ENCODE measurements at places on chromosomes 12 and 14. TPM values are rescaled to one million over a fixed set of nuclear protein-coding genes. Genes with fewer than 3 reads are reported as not detected.
A peak's percentile ranks its signal among the peaks of the same experiment; 100 is the strongest.

- H3K4me1 ChIP-seq = no peaks in the 10 kb centered on the region
- no peak overlapping the region for H3K4me3 ChIP-seq
- DNase-seq = no peak
- H3K36me3 ChIP-seq = peaks cover 6% of the 10 kb centered on the region
- no peaks in the 10 kb centered on the region for H3K27me3 ChIP-seq
Measured at GRCh38 chr14:29805415-29806123, 122.1 kb downstream of the PRKD1 start.

The LBHD2 gene
- total RNA-seq = not detected

The TGM1 gene
- total RNA-seq = 2.5 TPM

The ASIC1 gene
- total RNA-seq = 0.17 TPM

The NFE2 gene
- total RNA-seq = 3.7 TPM

GRCh38 chr14:105023144-105023543 lies 2.3 kb upstream of the CDCA4 start:
- H3K4me1 ChIP-seq = peaks cover 43% of the 10 kb centered on the region
- DNase-seq = no peak
- H3K27ac ChIP-seq = peak overlapping the region; percentile 96
- peak overlapping the region; percentile 3 for H3K4me3 ChIP-seq
- no peaks in the 10 kb centered on the region for H3K27me3 ChIP-seq

The RERG gene
- total RNA-seq = not detected

GRCh38 chr12:46499901-46500300 lies 127.3 kb upstream of the SLC38A2 start:
- H3K4me1 ChIP-seq = peaks cover 3% of the 10 kb centered on the region
- H3K36me3 ChIP-seq = peaks cover 17% of the 10 kb centered on the region
- no peak for DNase-seq
- no peaks in the 10 kb centered on the region for H3K27me3 ChIP-seq

The KRT77 gene
- total RNA-seq = not detected

The KIF26A gene
- not detected for total RNA-seq

GRCh38 chr12:25186788-25187402 lies 8.1 kb downstream of the DNAI7 start:
- DNase-seq = no peak
- H3K27me3 ChIP-seq = peaks cover 4% of the 10 kb centered on the region
- no peaks in the 10 kb centered on the region for H3K36me3 ChIP-seq
- H3K27ac ChIP-seq = no peak overlapping the region

- H3K27ac ChIP-seq = no peak overlapping the region
- peaks cover 10% of the 10 kb centered on the region for H3K27me3 ChIP-seq
- H3K4me1 ChIP-seq = no peaks in the 10 kb centered on the region
- no peak overlapping the region for H3K4me3 ChIP-seq
Measured at GRCh38 chr14:70441641-70442040, 10.3 kb upstream of the ADAM21 start.

DNA sequence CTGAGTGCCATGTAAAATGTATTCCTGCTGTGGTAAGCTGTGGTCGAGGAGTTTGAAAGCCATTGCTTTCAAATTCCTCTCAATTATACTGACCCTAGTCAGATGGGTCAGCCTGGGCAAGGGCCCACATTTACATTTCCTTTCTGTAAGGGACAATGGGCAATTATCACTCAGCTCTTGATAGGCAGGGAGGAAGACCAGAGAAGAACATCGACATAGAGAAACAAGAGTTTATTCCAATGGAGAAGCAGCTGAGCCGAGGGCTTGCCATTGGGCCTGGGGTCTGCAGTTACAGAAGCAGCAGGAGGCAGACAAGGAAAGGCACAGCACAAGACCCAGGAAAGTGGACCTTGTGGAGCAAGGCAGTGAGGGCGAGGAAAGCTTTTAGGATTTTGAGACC lies 9.7 kb downstream of the NRIP2 start:
- no peak overlapping the region for H3K27ac ChIP-seq
- H3K36me3 ChIP-seq = peaks cover 13% of the 10 kb centered on the region
- H3K4me3 ChIP-seq = no peak overlapping the region
- H3K27me3 ChIP-seq = no peaks in the 10 kb centered on the region

Measured in natural killer cell treated with Interleukin-12 subunit alpha and Interleukin-12 subunit beta and Interleukin-15 and Interleukin-18, amount 100 ng/mL, for 72 hours (primary cell).